Uterine smooth muscle cell (primary cell): ENCODE measurements at places on chromosomes 6 and 20. TPM values are rescaled to one million over a fixed set of nuclear protein-coding genes. Genes with fewer than 3 reads are reported as not detected.

The C6orf52 gene
- total RNA-seq: 1.00 and 1.5 TPM in 2 replicates

The DNAH8 gene
- total RNA-seq: under 0.01 and 0.12 TPM in 2 replicates

The PRKN gene
- total RNA-seq: 2.9 and 3.4 TPM in 2 replicates

The ASIP gene
- total RNA-seq: not detected in 2 replicates

The TENT5A gene
- 30.1 and 56.0 TPM in 2 replicates for total RNA-seq

The IYD gene
- total RNA-seq: not detected in 2 replicates

The TCEA2 gene
- total RNA-seq: 10.8 and 24.7 TPM in 2 replicates

The SEC23B gene
- total RNA-seq: 68.6 and 87.4 TPM in 2 replicates

The CDSN gene
- not detected in 2 replicates for total RNA-seq

The DEFB124 gene
- not detected in 2 replicates for total RNA-seq

The ZNF391 gene
- total RNA-seq: 1.7 and 3.0 TPM in 2 replicates

The SFTA2 gene
- total RNA-seq: not detected in 2 replicates

The TAAR9 gene
- not detected in 2 replicates for total RNA-seq

The NKAIN2 gene
- not detected in 2 replicates for total RNA-seq

The SNAI1 gene
- total RNA-seq: 0.11 and 0.12 TPM in 2 replicates

The NOX3 gene
- not detected in 2 replicates for total RNA-seq

The CRISP3 gene
- not detected in 2 replicates for total RNA-seq

The CDH26 gene
- total RNA-seq: 0.12 and 0.33 TPM in 2 replicates

The SSR1 gene
- total RNA-seq: 90.4 and 148 TPM in 2 replicates

The MAP7 gene
- total RNA-seq: 0.44 and 1.4 TPM in 2 replicates

The SLC17A2 gene
- total RNA-seq: not detected in 2 replicates

The MACROD2 gene
- total RNA-seq: 0.66 and 3.6 TPM in 2 replicates

The WASF1 gene
- total RNA-seq: 9.0 and 10.7 TPM in 2 replicates

The RAET1G gene
- 0.44 and 1.1 TPM in 2 replicates for total RNA-seq
